ENCODE measurements at places on chromosomes 6 and 20.

DNA sequence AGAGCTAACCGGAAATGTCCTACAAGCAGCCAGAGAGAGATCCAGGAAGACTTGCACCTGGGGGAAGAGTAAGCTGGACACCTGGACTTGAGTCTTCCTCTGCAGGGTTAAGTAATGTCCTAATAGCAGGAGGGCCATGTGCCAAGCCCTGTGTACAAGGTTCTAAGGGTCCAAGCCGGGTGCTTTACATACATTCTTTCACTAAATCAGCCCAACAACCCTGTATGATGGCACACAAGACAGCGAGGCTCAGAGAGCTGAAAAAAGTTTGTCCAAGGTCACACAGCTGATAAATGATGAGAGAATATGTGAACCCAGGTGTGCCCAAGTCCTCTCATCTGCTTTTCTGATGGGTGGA is 215.1 kb upstream of the CDYL start:
- no peak for DNase-seq

GRCh38 chr6:161711938-161712337 is 438.1 kb upstream of the AGPAT4 start:
- DNase-seq = no peak

GRCh38 chr6:44010411-44011349 is 116.6 kb downstream of the MRPL14 start:
- DNase-seq = peak; percentile 95

DNA sequence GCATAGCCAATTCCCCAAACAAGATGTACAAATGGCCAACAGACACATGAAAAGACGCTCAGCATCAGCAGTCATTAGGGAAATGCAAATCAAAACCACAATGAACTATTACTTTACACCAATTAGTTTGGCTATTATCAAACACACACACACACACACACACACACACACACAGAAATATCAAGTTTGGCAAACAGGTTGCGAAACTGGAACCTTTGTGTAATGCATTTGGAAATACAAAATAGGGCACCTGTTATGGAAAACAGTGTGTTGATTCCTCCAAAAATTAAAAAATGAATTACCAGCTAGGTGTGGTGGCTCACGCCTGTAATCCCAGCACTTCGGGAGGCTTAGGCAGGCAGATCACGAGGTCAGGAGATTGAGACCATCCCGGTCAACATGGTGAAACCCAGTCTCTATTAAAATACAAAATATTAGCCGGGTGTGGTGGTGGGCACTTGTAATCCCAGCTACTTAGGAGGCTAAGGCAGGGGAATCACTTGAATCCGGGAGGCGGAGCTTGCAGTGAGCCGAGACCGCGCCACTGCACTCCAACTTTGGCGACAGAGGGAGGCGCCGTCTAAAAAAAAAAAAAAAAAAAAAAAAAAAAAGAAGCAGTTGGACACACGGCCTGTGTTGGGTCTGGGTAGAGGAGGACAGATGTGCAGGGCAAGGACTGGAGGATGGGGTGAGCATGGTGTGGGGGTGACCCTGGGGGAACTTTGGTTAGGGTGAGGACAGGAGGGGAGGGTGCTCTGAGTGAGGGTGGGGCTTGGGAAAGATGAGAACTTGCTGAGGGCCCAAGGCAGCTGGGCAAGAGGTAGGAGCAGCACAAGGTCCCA is 23.8 kb downstream of the HLA-F start:
- no peak for DNase-seq

- DNase-seq = no peak
These were observed 72.7 kb downstream of the LIN28B start for GRCh38 chr6:105029581-105029980.

DNA sequence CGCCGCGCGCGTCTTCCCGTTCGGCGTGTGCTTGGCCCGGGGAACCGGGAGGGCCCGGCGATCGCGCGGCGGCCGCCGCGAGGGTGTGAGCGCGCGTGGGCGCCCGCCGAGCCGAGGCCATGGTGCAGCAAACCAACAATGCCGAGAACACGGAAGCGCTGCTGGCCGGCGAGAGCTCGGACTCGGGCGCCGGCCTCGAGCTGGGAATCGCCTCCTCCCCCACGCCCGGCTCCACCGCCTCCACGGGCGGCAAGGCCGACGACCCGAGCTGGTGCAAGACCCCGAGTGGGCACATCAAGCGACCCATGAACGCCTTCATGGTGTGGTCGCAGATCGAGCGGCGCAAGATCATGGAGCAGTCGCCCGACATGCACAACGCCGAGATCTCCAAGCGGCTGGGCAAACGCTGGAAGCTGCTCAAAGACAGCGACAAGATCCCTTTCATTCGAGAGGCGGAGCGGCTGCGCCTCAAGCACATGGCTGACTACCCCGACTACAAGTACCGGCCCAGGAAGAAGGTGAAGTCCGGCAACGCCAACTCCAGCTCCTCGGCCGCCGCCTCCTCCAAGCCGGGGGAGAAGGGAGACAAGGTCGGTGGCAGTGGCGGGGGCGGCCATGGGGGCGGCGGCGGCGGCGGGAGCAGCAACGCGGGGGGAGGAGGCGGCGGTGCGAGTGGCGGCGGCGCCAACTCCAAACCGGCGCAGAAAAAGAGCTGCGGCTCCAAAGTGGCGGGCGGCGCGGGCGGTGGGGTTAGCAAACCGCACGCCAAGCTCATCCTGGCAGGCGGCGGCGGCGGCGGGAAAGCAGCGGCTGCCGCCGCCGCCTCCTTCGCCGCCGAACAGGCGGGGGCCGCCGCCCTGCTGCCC is 1.1 kb downstream of the SOX4 start:
- DNase-seq = no peak

DNA sequence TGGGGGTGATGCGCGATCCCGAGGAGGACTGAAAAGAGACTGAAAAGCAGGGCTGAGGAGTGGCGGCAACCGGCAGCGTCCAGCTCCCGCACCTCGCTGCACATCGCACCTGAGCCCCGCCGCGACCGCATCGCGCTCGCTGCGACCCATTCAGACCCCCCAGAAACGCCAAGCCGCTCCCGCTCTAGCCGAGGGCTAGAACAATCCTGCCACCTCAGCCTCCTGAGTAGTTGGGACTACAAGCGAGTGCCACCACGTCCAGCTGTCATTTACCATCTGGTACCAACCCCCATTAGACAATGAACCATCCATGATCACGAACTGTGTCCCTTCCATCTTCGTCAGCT is 33.2 kb downstream of the HLA-A start:
- no peak for DNase-seq

GRCh38 chr20:2593756-2594155 is 57.4 kb downstream of the TMC2 start:
- DNase-seq = no peak

DNA sequence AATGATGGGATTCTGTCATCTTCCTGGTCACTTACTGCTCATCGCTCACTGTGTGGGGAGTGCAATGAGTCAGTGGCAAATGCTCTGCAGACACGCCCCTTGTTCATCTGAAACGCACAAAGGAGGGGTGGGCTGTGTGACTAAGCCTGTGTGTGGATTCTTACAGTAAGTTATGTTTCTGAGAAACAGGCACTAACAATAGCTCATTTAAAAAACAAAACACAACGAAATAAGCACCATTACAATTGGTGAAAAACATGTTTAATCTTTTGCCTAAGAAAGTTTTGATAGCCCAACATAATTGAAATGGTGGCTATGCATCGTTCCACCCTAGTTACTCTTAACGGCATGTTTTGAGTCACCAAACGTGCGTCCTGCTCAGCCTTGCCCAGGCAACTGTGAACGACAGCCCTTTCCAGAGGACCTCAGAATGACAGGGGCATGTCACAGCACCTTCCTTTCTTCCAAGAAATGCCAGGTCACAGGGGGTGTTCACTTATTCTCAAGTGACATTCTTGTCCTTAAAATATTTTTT is 118.4 kb upstream of the SGK1 start:
- DNase-seq = peak; percentile 95

GRCh38 chr6:1110164-1110563 is 201.7 kb upstream of the FOXQ1 start:
- DNase-seq = no peak

- no peak for DNase-seq
These were observed 201.5 kb upstream of the KCNQ5 start for GRCh38 chr6:72420409-72420808.

- no peak for DNase-seq
These were observed 113.4 kb downstream of the FAM50B start for GRCh38 chr6:3962291-3963280.

GRCh38 chr20:38937978-38938473 is 11.8 kb downstream of the FAM83D start:
- DNase-seq = no peak

DNA sequence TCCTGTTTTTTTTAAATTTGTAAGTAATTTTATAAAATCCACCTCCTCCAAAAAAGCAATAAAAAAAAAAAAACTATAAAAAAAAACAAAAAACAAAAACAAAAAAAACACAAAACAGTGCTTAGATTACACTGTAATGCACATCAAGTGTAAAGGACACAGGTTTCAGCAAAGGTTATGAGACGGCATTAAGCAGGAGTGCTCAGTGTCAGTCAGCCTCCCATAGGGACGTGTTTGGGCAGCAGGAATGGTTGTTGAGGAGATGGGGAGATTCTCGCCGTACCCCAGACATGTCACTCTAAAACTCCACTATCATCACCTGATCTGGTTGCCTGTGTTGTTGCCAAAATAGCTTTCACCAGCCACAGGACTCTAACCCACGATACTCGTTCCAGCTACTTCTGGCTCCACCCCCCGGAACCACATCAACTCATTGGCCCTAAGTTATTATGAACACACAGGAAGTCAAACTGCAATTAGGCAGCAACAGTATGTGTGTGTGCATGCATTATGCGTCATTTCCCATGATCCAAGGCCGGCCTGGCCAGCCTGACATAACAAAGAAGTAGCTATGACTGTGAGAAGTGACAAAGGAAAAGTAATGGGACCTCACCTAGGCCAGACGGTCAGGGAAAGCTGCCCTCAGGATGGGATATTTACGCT is 28.7 kb downstream of the ECT2L start:
- DNase-seq = no peak

GRCh38 chr6:34559651-34560365 is 3.7 kb upstream of the SPDEF start:
- DNase-seq = no peak

DNA sequence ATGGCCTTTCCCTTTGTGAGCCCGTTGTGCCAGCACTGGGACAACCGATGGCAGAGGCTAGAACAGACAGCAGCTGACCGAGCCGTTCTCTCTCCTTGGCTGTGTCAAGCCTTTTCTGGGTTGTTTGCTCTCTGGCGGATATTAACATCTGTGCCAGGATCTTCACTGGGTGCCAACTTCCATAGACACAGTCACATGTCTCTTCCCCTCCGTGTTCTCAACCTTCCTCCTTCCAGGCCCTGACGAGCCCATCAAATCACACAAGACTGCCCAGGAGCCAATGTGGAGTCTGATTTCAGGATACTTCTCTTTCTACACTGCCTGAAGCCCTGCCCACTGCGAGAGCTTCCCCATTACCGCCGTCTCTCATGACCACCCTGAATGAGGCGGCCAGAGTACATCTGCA is 111.0 kb upstream of the RALGAPA2 start:
- DNase-seq = no peak

DNA sequence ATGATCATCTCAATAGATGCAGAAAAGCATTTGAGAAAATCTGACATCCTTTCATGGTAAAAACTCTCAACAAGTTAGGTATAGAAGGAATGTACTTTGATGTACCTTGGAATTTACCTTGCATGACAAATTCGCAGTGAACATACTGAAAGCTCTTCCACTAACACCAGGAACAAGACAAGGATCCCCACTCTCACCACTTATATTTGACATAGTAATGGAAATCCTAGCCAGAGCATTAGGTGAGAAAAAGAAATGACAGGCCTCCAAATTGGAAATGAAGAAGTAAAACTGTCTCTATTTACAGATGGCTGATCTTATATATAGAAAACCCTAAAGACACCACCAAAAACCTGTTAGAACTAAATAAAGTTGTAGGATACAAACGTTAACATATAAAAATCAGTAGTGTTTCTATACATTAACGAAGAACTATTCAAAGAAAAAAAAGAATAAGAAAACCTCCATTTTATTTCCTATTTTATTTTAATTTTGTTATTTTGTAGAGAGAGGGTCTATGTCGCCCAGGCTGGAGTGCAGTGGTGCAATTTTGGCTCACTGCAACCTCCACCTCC is 26.9 kb downstream of the PCNA start:
- no peak for DNase-seq

DNA sequence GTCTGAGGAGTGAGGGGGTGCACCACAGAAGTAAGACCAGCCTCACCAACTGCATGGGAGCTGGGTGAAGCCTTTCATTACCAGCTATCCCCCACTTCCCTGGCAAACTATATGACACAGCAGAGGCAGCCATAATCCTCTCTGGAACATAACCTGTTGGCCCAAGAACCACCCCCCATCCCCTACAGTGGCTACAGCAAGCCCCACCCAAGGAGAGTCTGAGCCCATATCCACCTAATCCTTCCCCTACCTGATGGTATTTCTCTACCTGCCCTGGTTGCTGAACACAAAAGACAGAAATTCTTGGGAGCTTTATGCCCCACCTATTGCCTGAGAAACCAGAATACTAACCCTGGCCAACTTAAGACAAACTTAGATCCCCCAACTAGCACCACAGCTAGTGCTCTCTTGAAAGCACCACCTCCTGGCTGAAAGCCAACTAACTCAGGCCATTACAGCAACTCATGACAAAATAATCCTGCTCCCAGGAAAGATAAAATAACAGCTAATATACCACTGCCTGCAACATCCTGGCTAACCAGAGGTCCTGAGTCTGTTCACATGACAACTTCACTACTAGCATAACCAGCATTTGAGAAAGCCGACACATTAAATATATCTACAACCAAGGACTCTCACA is 11.2 kb downstream of the RNGTT start:
- DNase-seq = no peak

- no peak for DNase-seq
These were observed 86.2 kb upstream of the SNAP25 start for GRCh38 chr20:10132387-10132786.

GRCh38 chr20:22080985-22081384 is 375.5 kb downstream of the PAX1 start:
- DNase-seq = no peak

DNA sequence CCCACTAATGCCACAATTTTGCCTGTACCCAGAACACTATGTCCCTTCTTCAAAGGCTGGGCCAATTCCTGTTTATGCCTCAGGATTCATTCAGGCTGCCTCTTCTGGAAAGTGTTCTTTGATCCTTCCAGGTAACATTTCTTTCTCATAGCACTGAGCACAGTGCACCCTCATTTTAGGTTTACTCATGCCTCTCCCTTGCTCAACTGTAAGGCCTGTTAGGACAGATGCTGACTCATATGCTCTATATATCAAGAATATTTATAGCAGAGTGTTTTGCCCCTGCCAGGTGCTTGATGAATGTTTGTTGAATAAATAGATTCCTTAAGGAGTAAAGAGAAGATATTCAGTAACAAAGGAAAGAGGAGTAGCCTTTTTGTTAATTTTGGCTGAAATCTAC is 263.9 kb downstream of the PHF3 start:
- peak; percentile 52 for DNase-seq

- no peak for DNase-seq
These were observed 693 bp upstream of the GNAS-AS1 start for GRCh38 chr20:58851221-58851968.

DNA sequence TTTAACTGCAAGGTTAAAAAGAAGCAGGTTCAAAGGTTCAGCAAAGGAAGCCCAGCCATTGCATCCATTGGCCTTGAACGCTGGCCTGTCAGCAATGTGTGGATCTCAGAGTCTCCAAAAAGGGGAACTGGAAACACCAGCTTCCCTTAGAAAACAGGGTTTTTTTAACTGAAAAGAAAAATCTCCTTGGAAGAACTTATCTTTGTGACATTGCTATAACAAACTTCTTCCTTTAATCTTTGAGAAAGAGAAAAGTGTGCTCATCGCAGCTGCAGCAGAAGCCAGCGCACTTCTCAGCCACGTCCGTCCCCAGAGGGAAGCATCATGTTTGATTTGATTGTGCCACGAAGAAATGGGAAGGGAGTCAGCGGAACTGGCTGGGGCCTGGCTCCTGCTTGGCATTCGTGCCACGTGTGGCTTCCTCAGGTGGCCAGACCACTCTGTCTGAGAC is 215.0 kb downstream of the SYNDIG1 start:
- DNase-seq = no peak

Measured in HS-5 (cell line).